ENCODE measurements at places on chromosomes 5 and 9.

DNA sequence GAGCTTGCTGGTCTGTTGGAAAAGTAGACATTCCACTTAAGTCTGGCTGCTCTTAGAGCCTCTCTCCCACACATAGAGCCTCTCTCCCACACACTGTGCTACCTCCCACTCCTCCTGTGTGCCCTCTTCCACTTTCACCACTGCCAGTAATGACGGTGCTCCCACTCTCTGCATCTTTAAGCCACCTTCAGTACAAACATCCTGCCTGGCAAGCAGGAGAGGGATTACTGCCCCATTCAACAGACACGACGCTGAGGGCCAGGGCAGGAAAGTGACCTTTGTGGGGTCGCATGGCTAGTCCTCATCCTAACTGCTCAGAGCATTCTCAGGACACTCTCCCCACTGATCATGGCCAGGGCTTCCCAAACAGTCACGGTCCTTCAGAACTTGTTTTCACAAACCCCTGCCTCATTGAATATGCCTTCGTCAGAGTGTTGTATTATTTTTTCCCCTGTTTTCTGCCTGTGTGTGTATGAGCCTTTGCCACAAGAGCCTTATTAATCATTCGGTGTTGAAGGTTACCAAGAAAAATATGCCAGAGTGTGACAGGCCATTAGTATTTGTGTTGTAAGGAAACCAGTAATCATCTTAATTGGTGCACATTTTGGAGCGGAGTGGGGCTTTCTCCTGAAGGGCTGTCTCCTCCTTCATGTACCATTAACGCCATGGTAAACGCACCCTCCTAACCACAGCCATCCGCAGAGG is 87.1 kb upstream of the SAP30L start:
- DNase-seq = no peak

GRCh38 chr5:166860426-166860825 is 1431.0 kb upstream of the WWC1 start:
- no peak for DNase-seq

DNA sequence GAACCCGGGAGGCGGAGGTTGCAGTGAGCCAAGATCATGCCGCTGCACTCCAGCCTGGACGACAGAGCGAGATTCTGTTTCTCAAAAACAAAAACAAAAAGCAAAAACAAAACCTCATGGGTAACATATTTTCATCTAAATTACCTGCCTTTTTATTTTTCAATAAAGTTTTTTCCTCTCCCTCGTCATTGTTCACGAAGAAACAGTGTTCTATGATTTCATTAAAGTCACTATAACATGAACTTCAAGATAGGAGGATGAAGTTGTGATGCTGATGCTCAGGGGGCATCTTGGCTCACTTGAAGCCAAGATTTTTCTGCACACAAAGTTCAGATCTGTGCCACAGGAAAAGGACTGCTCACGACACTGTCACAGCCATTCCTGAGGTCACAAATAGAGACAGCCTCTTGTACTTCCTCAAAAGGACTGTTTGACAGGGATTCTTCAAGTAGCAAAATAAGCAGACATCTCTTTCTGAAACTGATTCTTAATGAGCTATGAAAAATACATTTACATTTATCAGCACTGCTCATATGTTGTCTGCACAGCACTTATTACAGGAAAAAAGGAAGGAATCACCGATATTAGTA is 16.1 kb downstream of the NIPSNAP3B start:
- no peak for DNase-seq

DNA sequence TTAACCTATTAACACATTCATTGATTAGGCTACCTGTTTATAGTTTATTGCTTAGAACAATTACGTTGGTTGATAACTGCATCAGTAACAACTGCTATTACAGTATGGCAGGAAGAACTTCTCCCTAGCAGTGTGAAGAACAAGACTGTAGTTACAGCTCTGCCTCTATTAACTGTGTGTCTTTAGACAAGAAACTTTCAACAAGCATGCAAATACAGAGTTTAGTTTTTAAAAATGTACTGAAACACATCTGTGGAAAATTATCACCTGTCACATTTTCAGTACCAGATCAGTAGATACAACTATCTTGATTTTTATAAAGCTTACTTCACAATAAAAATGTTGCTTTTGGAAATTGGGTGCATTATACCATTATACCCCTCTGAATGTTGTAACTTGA is 22.2 kb downstream of the ELL2 start:
- DNase-seq = no peak

DNA sequence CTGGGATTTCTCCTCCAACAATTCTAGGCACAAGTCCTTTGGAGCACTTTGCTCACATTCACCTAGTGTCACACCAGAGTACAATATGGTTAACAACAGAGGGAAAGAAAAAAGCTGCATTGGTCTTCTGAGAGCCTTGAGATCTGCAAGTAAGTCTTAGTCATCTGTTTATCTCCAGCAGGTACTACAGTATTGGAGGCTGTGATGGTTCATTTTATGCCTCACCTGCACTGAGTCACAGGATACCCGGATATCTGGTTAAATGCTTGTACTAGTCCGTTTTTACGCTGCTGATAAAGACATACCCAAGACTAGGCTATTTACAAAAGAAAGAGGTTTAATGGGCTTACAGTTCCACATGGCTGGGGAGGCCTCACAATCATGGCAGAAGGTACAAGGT is 525.0 kb downstream of the NR2F1-AS1 start:
- no peak for DNase-seq

- DNase-seq = no peak
Measured at GRCh38 chr9:113646946-113647914, 183.7 kb downstream of the RGS3 start.

GRCh38 chr9:126701813-126702140 is 88.0 kb downstream of the LMX1B start:
- no peak for DNase-seq

- DNase-seq = no peak
Measured at GRCh38 chr5:38330207-38330606, 71.8 kb downstream of the EGFLAM start.

- no peak for DNase-seq
Measured at GRCh38 chr9:127938298-127938690, 640 bp upstream of the DPM2 start.

DNA sequence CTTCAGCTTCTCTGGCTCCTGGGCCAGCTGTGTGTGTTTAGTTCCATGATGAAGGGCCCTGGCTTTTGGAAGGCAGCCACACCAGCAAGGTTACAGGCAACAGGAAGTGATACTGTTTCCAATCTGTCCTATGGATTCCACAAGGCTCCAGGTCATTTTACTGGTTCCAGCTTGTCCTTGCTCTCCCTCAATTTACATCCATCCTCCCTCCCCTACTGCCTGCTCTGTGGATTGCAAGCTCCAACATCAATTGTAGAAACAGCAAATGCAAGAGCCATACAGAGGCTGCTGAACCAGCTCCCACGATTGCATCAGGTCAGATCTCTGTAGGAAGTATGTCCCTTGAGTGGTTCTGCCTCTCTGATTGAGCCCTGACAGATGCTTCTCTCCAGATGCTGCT is 409.8 kb downstream of the NTRK2 start:
- DNase-seq = no peak

- DNase-seq = no peak
Measured at GRCh38 chr5:151171529-151171928, 13.9 kb upstream of the ANXA6 start.

GRCh38 chr9:108351571-108351970 is 504.2 kb downstream of the ACTL7B start:
- no peak for DNase-seq

DNA sequence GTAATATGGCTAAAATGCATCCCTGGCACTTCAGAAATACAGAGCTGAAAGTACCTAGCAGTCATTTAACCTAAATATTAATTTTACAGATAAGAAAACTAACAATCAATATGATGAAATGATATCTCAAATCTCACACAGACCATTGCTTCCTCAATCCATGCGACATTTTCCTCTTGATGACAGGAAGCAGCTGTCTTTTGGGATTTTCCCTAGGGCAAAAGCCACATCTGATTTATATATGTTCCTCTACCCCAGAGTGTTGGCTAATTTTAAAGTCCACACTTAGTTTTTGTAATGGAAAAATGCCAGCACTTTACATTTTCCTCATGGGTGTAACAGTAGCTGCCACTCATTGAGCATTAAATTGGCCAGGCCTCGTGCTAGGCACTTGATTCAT is 47.7 kb upstream of the ITGA1 start:
- DNase-seq = no peak

- no peak for DNase-seq
Measured at GRCh38 chr9:131707733-131708157, 32.1 kb downstream of the RAPGEF1 start.

GRCh38 chr5:148343603-148344487 is 8.5 kb downstream of the SPINK9 start:
- no peak for DNase-seq

- no peak for DNase-seq
Measured at GRCh38 chr9:95177617-95178016, 139.9 kb downstream of the FANCC start.

DNA sequence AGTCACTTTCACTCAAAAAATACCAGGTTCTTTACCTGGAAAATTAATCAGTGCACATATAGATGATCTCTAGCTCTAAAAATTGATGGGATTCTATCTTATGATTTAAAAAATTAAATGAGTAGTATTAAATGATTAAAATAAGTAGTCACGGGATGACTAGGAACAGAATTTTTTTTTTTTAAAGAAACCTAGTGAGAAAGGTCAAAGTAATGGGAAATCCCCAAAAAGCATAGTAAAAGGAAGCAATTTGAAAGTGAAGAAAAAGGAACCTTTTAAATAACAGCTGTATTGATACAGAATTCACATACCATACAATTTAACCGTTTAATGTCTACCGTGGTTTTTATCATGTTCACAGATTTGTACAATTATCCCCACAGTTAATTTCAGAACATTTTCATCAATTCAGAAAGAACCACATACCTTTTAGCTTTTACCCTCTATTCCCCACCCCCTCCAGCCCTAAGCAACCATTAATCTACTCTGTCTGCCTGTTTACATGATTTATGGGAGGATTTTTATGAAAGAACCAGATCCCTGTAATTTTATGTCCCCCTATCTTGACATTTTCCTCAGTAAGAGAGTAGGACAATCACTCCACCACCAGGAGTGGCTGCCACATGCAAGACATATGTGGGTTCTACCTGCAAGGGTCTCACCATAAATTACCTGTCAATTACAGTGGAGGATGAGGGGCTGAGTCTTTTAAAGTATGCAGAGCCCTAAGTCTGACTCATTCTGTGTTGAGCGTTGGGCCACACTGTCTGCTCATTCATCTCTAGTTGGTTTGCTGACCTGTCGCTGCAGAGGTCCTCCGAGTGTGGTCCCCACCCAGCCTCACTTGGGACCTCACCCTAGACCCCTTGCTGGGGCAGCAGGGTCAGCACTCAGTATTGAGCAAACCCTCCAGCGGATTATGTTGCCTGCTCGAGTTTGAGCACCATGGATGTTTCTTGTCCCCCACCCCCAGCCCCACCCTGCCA is 16.0 kb downstream of the ANKRD33B start:
- DNase-seq = no peak

DNA sequence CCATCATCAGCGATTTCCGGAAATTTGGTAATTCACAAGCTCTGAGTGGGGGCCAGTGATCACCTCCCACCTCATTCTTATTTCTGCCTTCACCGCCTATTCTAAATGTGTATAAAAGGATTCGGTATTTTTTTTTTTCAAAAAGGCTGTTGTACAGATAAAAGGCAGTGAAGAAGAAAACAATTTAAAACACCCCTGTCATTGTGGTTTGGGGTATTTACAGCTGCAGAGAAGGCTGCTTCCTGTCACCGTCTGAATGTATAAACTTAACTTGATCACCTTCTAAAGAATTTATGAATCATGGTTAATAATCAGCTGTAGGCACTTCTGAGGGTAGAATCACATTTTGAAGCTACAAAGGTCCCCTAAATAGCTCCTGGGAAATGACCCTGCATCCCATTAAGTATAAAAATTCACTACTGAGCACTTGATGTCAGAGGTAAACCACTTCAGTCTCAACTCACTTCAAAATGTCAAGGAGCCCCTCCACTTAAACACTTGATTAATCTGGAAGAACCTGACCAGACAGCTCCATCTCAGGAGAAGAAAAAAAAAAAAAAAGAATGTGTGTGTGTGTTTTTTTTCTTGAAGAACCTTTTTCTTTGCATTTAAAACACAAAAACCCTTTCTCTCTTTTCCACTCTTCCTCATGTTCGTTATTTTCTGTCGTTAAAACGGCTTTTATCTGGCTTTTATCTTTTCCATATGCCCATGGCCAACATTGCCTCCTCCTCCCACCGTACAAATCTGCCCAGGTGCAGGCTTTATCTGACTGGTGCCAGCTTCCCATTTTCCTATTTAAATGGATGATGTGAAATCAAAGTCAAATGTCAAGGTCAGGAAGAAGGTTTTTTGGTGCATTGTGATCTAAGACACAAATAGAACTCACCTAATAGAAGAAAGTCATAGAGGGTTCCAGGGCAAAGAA is 291.2 kb downstream of the IRX1 start:
- no peak for DNase-seq

DNA sequence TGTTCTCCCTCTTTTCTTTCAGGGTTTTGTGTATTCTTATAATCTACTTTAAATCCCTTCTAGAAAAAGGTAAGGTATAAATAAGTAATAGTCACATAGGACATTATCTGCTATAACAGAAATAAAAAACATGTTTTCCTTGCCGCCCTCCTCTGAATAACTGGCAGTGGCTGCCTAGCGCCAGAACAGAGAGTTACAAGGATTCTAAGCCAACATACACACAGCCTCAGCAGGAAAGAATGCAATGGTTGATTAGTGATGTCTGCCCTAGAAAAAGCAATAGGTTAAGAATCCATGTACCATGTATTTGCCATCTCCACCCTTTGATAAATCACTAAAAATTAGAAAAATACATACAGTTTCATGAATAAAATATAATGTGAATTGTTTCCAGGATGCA is 4.9 kb downstream of the MED27 start:
- no peak for DNase-seq

DNA sequence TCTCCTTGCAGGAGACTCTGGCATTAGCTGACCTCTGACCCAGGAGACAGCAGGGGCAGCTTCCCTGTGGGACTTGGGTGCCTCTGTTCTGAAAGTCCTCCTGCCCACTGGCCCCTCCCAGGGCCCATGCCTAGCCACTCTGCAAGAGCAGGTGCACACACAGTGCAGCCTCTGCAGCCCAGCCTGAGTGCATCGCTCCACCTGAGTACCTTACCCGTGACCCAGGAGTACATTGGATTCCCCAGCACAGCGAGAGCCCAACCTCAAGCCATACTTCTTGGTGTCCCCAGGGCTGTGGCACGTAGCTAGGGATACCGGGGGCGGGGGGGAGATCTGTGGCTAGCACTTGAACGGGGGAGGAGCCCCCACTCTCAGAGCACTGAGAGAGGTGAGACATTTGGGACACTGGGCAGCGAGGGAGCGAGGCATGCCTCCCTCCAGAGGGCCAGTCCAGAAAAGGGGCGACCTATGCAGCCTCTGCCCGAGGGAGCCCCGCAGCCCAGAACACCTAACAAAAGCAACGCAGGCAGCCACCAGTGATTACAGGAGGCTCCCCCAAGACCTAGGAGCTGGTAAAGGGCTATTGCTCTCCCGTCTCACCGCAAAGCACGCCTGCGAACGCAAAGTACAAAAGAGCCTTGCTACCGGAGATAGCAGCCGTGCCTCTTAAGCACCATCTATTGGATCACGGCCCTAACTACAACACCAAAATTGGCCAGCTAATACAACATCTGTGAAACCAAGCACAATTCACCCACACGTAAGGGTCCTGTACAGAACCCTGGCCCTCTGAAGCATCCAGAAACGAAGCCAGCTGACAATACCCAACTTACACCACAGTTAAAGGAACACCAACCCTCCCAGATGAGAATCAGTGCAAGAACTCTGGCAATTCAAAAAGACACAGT is 826 bp upstream of the PRDM9 start:
- DNase-seq = no peak
